ENCODE measurements at places on chromosomes 5 and 9. TPM values are rescaled to one million over a fixed set of nuclear protein-coding genes. Genes with fewer than 3 reads are reported as not detected.

The SCGB3A2 gene
- not detected for total RNA-seq

GRCh38 chr9:35611230-35611797 is 6.3 kb downstream of the TESK1 start:
- peak; percentile 24 for DNase-seq

DNA sequence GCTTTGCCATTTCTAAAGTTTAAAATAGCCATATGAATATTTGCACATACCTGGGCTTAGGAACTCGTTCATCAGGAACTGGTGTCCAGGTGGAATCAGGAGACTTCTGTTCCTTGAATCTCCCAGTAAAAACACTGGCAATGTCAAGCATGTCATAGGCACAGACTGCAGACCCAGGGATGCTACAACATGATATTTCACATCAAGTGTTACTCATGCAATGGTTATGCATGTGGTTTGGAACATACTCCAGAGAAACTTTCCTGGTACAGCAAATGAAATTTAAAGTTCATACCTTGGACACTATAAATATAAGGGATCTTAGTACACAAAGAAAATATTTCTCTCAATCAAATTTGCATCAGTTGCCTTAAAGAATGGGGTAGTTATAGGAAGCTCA is 92.2 kb downstream of the SEMA6A start:
- DNase-seq, result no peak

The TEX48 gene
- not detected for total RNA-seq

The FAT2 gene
- total RNA-seq, result not detected

- DNase-seq, result no peak
Measured at GRCh38 chr9:5140151-5140550, 45.3 kb downstream of the INSL6 start.

- DNase-seq, result no peak
Measured at GRCh38 chr5:4229414-4230292, 634.0 kb downstream of the IRX1 start.

GRCh38 chr5:124619121-124619520 is 127.3 kb downstream of the ZNF608 start:
- DNase-seq, result no peak

DNA sequence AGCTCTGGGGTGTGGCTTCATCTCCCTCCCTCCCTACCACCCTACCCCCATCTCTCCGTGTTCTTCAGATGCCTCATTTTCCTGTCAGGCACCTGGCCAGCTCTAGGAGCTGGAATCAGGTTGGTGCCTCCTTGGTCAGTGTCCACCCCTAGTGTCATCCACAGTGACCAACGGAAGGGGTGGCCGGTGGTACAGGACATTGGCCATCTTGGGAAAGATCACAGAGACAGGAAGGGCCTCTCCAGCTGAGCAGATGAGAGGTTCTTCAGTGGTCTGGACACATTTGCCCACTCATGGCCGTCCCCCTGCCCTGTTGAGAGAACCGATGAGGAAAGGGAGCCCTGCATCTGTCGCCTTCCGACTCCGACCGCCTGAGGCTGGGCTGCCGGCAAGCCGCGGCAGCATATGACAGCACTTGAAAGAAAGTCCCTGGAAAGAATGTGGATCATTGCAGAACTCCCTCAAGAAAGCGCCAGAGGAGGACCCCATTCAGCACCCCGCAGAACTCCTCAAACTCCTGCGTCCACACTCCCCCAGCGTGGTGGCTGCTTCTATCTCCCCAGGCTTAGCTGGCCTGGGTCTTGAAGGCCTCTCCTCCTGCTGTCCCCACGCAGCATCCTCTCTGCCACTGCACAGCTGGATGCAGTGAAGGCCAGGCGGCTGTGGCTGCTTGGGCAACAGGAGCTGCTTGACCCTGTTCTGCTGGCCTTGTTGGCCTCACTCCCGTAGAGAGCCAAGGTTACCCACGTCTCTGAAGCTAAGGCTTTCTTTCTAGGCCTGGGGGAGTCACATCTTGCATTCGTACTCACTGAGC is 1.9 kb upstream of the CLPTM1L start:
- DNase-seq, result no peak

DNA sequence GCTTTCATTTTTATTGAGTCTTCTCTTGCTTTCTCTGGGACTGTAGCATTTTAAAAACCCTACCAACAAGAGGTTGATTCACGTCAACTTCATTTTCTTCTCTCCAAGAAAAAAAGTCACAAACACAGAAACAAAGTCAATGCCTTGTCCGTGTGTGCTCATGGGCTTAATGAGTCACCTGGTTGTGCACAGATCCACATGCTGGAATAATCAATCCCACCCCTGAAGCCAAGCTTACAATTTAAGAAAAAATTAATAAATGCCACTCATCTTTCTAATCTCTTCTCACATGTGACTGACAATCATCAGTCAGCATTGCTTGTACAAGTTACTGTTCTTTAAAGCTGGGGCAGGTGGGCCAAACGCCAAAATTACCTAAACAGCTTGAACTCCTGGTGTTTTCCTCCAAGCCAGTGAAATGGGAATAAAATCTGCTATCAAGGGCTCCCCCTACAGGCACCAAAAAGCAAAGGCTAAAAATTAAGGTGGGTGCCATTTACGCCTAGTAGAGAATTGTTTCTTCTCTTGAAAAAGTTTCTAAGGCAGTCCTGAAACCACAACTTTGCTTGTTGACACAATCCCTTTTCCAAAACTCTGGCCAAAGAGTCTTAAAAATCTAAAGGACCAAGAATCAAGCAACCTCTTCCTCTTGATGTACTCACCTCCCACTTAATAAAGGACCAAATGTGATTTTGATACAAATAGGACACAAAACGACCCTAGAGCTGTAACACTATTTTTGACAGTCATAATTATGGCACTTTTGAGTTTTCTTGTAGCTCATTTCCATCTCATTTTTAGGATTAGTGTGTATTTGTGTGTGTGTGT is 21.3 kb downstream of the TRMO start:
- DNase-seq, result peak; percentile 34

DNA sequence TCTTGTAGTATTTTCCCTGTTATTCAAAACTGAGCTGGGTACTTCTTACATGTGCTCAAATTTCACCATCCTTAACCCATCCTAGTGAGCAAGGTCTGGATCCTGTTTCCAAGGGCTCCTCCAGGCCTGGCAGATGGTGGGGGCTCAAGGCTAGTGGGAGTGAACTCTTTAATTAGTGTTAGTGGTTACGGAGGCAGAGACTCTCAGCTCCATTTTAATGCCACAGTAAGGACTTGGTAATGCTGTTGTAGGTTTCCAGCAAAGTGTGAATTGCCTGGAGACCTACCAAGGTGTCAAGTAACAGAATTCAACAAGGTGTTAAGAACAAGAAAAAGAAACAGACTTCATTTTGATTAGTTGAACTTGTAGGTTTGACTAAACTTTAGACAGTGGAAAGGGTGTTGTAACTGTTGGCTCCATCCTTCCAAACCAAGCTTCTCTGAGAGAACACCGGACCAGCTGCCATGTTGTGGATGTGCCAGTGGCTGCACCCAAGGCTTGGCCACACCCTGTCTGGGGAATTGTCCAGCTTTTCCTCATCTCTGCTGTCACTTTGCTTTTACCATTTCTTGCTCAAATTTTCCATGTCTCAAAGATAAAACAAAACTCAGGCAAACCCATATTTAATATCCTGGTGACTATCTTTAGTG is 98.7 kb downstream of the ADCY2 start:
- DNase-seq, result no peak

The SLC23A1 gene
- total RNA-seq, result 2.8 TPM

The PDZD2 gene
- 0.76 TPM for total RNA-seq

DNA sequence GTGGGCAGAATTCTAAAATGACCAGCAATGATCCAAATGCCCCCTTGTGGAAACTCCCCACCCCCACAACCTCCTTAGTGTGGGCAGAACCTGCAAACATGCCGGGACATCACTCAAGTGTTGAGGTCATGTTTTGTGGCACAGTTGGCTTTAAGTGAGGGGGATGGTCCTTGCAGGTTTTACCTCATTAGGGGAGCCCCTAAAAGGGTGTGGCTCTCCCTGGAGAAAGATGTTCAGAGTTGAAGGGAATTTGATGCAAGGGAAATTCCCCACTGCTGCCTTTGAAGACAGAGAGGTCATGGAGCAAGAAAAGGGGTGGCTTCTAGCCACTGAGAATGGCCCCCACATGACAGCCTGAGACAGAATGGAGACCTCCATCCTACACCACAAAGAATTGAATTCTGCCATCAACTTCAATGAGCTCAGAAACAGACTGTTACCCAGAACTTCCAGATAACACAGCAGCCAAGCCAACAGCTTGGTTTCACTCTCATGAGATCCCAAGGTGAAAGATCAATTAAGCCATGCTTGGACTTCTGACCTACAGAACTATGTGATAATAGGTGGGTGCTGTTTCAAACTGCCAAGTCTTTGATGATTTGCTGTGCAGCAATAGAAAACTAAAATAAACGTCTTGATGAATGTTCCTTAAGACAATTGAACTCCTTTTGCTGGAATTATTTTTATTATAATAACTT is 103.4 kb downstream of the MED10 start:
- no peak for DNase-seq

DNA sequence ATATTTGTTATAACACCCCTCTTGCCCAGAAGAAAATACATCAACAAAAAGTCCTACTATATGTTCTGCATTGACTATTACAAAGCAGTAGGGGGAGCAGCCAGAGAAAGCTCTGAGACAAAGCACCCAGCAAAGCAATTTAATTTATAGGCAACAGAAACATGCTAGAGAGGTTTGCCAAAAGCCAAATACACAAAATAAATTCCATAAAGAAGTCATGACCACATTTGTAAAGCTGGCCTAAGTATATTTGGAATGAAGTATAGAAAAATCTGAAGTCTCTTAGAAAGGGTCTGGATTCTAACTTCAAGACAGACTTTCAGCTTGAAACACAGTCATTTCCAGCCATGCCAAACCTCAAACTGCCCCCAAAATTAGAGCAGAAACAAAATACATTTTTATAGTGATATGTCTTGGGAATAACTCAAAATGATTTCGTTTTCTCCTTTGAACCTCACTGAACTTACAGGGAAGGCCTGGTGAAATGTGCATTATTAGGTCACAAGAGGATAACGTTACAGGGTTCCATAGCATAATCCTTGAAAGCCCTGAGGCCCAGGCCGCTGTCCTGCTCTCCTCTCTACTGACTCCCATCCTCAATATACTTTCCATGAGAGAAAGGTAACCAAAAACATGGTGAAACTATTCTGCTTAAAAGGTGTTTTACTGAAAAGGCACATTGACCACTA is 451.8 kb downstream of the RAB3C start:
- no peak for DNase-seq

DNA sequence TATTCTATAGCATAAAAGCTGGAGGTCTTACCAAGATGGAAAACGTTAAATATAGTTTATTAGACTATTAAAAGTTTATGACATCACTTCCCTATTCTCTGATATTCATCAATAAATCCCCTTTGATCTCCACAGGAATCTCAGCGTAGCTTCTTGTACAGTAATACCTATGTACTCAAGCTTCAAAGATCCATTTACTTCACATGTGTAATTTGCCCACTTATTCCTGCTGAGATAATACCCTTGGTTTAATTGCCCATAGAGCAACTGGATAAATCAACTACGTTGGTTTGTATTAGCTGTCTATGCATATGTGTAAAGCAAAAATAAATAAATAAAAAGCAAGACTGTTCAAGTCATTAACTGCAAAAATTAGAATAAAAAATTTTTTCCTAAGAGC is 219.7 kb downstream of the EFNA5 start:
- no peak for DNase-seq

DNA sequence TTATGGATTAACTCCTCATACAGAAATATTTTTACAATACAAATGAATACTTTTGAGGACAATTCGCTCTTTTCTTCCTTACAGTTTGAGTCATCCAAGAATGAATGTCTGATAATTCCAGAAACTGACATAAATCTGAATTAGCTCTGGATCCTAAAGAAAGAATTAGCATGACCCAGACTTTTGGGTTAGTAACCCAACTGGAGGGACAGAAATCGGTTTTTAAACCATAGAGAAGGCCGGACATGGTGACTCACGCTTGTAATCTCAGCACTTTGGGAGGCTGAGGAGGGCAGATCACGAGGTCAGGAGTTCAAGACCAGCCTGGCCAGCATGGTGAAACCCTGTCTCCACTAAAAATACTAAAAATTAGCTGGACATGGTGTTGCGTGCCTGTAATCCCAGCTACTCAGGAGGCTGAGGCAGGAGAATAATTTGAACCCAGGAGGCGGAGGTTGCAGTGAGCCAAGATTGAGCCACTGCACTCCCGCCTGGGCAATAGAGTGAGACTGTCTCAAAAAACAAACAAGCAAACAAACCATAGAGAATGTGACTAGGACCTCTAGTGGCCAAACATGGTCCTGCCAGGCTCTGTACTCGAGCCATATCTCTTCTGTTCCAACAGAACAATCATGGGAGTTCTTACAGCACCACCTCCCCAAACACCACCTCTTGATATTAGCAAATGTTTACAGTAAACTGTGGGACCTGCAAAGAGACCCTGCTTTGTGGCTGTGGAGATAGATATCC is 44.8 kb downstream of the LURAP1L start:
- peak; percentile 40 for DNase-seq

The HTR1A gene
- not detected for total RNA-seq

DNA sequence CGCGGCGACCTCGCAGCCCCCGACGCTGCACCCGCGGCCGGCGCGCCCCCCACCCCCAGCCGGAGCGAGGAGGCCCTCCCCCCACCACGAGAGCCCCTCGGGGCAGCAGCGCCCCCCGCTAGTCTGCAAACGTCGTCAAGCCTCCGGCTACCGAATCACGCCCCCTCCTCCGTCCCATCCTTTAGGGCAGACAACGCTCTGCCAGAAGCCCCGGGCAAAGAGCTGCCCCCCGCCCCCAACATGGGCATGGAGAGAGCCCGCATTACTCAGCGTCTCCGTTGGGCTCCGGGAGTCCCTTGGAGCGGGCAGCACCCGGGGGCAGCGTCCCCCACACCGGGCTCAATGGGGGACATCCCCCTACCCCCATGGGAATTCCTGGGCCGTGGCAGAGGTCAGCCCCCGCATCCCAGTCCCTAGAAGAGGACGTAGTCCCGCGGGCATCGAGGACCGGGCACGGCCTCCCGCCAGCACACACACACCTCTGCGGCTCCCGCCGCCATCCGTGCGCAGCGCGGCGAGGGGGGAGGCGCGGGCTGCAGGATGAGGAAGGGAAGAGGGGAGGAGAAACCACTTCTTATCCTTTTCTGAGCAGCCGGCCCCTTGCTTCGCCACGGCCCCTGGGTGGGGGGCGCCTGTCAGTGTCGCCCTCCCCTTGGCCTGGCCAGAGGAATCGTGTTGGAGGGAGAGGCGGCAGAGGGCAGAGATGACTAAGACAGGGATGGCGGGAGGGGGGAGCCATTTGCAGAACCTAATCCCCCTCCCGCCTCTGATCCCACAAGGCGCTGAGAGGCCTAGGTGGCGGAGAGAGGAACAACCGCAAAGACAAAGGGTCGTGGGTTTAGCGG is 750 bp downstream of the DNM1 start:
- DNase-seq, result peak; percentile 40

GRCh38 chr5:14737291-14737690 is 72.8 kb downstream of the OTULIN start:
- DNase-seq, result no peak

DNA sequence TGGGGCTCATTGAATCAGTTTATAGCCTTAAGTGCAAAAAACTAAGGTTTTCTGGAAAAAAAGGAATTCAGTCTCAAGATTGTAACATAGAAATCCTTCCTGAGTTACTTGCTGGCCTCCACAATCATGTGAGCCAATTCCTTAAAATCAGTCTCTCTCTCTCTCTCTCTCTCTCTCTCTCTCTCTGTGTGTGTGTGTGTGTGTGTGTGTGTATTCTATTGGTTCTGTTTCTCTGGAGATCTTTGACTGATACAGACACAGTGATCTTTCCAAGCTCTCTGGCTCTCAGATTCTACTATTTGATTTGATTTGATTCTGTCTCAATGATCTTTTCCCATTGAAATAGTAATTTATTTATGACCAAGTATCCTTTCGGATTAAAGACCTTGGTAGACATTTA is 74.6 kb downstream of the CFAP95 start:
- DNase-seq, result no peak

The CDK7 gene
- 38.5 TPM for total RNA-seq
